ENCODE measurements at places on chromosomes 5 and 9.

- DNase-seq, result no peak
These were observed 158.5 kb upstream of the PTGER4 start for GRCh38 chr5:40521108-40521785.

GRCh38 chr5:36726317-36726716, 119.9 kb downstream of the SLC1A3 start:
- DNase-seq, result no peak

GRCh38 chr5:58759745-58760144, 176.9 kb downstream of the RAB3C start:
- no peak for DNase-seq

- DNase-seq, result no peak
These were observed 139.4 kb upstream of the IL12B start for GRCh38 chr5:159469496-159470372.

DNA sequence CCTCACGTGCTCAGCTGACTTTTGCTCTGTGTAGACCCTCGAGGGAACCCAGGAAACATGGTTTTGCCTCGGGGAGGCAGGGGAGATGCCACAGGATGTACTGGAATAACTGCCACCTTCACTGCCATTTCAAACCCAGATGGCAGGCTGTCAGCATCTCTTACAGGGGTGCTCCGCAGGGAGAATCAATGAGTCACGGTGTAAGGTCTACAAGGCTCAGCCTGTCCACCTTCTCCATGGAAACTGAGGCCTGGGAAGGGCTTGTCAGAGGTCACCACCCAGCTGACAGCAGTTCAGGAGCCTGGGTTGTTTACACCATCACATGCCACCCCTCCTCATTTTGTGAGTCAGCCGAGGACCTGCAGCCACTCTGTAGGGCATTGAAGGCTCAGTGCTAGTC, 30.8 kb downstream of the DAB2IP start:
- DNase-seq, result no peak

DNA sequence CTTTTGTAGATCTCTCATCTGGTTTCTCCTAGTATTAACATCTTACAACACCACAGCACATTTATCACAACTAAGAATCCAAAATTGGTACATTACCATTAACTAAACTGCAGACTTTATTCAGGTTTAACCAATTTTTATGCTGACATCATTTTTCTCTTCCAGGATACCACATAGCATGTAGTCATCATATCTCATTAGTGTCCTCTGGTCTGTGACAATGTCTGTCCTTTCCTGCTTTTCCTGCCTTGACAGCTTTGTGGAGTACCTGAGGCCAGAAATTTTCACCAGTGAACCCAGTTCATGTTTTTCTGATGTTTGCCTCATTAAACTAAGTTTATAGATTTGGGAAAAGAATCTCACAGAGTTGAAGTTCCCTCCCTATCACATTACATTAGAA, 294.7 kb upstream of the TNC start:
- DNase-seq, result no peak

DNA sequence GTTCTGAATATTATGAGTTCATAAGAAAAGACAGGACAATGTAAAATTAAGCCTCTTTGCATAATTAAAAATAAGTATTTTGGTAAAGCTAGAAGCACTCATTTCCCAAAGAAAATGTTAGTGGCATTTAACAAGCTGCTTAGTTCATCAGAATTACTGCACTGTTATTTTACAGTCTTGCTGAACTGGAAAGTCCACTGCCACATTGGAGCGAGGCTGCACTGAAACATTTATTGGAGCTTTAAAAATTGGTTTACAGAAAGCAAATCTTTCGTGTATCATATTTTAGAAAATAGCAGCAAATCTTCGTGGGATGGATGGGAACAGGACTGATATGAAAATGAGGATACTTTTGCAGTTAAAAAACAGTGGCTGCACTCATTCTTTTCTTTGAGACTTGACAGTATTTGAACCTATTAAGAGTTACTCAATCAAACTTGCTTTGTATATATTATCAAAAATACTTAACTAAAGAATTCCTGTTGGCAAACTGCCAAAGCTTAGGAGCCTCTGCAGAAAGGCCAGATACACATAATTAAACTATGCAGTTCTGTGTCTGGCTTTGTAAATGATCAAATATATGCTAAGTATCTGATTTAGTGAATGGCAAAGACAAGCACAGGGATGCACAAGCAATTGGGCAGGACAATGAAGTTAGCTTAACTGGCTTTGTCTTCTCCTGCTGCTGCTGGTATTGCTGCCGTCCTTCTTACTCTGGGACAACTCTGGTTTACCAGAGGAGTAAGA, 16.5 kb upstream of the FBXL7 start:
- DNase-seq, result no peak

DNA sequence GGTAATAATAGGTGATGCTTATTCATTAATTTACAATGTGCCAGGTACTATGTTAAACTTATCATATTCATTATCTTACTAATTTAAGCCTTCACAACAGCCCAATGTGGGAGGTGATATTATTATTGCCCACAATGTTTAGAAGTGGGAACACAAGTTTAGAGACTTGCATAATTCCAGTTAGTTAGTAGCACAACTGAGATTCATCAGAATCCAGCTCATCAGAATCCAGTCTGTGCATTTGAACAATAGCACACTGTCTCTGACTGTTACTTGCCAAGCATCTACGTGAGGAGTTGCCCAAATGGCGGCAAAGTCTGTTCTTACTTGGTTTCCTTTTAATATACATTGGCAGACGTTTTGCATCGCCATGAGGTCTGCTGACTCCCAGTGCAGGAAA, 110.9 kb upstream of the BASP1 start:
- no peak for DNase-seq

GRCh38 chr9:26043431-26043830, 365.2 kb upstream of the TUSC1 start:
- no peak for DNase-seq

- no peak for DNase-seq
These were observed 187.6 kb upstream of the MAST4 start for GRCh38 chr5:66408576-66408975.

GRCh38 chr5:23613566-23613965, 106.2 kb downstream of the PRDM9 start:
- DNase-seq, result no peak

- no peak for DNase-seq
These were observed 583.0 kb upstream of the WWC1 start for GRCh38 chr5:167708449-167708848.

GRCh38 chr5:57635146-57635777, 152.7 kb upstream of the ACTBL2 start:
- no peak for DNase-seq

DNA sequence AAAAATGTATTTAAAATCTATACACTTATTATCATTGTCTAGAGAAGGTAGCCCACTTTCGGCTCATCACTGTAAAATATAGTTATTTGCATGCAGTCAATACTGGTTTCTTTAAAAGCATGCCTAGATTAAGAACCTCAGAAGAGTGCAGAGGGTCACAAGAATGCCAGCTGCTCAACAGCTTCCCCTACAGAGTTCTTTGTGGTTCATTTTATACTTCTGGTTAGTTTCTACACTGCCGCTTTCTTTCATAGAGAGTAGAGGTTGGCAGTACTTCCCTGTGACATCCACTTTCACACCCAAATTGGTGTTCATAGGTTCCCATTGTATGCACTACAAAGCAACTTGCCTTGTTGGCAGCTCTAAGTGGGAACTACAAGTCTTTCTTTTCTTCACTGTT, 137.3 kb downstream of the KIAA0825 start:
- no peak for DNase-seq

DNA sequence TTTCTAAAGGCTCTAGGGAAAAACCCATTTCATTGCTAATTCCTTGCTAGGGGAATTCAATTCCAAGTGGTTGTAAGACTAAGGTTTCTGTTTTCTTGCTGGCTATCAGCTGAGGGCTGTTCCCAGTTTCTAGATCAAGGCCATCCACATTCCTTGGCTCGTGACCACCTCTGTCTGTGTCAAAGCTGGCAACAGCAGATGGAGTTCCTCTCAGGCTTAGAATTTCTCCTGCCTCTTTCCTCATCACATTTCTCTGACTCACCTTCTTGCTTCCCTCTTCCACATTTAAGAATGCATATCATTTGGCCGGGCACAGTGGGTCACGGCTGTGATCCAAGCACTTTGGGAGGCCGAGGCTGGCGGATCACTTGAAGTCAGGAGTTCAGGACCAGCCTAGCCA, 19.0 kb downstream of the DAB2IP start:
- no peak for DNase-seq

GRCh38 chr5:108093186-108093585, 288.7 kb downstream of the FBXL17 start:
- DNase-seq, result no peak

GRCh38 chr5:173954671-173955521, 34.1 kb upstream of the C5orf47 start:
- no peak for DNase-seq

GRCh38 chr5:124655921-124656511, 90.4 kb downstream of the ZNF608 start:
- no peak for DNase-seq
